ENCODE measurements at places on chromosomes 13 and 19.

- no peak for DNase-seq
Observed at GRCh38 chr13:24938966-24939365, 157.0 kb upstream of the PABPC3 start.

GRCh38 chr19:56091066-56091490 is 30.0 kb downstream of the ZNF787 start:
- no peak for DNase-seq

GRCh38 chr13:48235341-48236135 is 2.5 kb downstream of the ITM2B start:
- no peak for DNase-seq

- DNase-seq, result no peak
Observed at GRCh38 chr19:10817291-10818038, 18.5 kb downstream of the TMED1 start.

DNA sequence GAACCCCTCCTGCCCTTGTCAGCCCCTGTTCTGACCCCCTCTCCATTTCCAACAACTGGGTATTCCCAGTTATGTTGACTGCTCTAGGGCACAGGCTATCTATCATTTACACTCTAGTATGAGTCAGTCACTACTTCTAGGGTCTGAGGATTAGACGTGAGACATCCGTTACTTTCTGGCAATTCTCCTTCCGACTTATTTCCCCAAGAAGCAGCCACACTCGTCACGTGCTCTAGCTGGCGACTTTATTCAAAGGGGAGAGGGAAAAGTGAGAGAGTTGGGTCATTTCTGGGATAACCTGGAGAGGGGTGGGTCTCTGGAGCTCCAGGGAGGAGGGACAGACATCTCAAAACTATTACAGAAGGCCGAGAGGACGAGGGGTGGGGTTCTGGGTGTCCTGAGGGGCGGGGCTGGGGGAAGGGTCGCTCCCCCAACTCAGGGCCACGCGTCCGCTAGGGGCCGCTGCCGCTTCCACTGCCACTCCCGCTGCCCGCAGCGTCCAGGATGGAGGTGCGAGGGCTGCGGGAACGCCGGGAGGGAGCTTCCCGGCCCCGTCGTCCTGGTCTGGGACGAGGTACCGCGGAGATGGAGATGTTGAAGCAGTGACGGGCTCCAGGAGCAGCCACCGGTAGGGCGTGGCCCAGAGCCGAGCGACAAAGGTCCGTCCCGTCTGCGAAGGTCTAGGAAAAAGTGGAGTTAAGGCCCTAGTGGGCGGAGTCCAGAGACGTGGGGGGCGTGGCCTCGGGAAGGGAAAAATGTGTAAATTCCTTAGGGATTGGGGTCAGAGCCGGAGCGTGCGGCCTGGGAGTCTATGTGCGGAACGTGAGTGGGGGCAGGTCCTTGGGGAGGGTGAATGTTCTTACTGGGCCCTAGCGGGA is 8.9 kb downstream of the RTBDN start:
- peak; percentile 41 for DNase-seq

- DNase-seq, result no peak
Observed at GRCh38 chr19:30421571-30421970, 49.4 kb downstream of the ZNF536 start.

GRCh38 chr19:7636691-7637373 is at the start of gene STXBP2:
TSS of gene STXBP2 (plus strand) at chr19:7637110. CDS start at chr19:7637150, 40 bp downstream.
- DNase-seq, result peak; percentile 92

DNA sequence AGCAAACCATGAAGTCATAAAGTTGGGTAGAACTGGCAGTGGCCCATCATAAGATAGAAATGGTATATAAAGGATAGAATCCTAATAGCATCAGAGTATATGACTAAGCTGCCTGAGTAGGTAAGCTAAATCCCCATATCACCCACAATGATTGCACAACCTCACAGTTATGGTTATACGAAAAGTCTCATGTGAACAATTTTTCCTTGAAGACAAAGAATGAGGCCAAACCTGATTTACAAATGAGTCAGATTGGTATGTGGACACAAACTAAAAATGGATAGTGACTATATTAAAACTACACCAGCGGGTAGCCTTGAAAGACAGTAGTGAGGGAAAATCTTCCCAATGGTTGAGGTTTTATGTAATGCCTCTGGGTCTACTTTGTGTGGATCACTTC is 40.9 kb upstream of the UFM1 start:
- no peak for DNase-seq

DNA sequence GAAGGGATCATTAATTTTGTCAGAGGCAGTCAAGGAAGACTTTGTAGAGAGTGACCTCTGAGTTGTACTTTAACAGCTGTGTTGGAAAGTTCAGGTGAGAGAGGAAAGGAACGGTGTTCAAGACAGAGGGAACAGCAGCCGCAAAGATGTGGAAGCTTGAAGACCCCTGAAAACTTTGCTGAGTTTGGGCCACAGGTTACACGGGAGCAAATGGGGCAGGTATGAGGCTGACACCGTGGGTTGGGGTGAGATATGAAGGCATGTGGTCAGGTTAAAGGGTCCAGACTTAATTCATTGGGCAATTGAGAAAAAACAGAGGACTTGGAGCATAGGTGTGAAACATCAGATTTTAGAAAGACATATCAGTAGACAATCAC is 72.0 kb upstream of the SERP2 start:
- no peak for DNase-seq

DNA sequence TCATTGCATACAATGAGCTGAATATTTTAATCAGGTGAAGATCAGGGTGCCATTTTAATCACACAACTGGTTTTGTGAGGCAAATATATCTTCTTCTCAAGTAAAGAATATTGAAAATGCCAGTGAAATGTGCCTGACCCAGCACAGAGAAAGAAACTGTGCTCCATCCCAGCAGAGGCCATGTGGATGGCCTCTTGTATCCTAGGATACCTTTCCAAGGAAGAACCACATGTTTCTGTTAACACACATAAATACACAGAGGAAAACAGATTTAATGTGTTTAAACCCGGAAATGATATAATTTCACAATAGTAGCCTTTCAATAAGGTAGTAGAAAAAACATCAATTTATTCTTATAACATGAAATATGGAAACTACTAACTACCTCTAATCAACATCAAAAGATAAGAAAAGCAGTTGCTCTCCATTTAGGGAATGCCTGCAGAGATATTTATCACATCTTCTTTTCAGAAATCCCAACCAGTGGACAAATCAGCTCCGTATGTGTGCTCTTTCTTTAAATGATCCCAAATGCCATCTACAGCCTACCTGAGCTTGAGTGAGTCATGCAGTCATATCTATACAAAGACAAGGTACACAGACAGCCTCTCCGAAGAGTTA is 157.1 kb downstream of the FGF14 start:
- no peak for DNase-seq

DNA sequence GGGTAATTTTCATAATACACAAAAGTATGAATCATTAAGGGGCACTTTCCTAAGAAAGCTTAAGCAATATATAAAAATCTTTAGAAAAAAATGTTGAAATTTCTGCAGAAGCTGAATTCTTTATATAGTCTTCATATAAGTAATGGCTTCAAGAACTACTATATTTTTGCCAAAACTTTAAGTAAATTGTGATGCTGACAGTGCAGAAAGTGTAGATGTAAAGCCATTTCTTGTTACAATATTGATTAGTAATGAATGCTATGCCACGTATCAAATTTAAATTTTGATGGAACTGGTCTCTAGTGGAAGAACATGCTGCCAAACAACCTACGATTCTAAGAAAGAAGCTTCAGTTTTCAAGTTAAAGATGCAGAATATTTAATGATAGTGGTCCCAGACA is 1210.0 kb downstream of the SLITRK1 start:
- no peak for DNase-seq

DNA sequence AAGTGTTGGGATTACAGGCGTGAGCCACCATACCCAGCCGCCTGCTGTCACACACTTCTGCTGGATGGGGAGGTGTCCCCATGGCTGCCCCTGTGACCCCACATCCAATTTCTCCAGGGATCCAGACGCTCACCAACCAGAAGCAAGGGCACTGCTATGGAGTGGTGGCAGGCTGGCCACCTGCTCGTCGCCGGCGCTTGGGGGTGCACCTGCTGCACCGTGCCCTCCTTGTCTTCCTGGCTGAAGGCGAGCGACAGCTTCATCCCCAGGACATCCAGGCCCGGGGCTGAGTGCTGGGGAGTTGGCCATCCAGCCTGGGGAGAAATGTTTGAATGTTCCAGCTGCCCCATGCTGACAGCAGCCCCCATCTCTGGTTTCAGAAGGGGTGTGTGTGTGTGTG is 4.6 kb downstream of the ANKLE1 start:
- DNase-seq, result no peak

DNA sequence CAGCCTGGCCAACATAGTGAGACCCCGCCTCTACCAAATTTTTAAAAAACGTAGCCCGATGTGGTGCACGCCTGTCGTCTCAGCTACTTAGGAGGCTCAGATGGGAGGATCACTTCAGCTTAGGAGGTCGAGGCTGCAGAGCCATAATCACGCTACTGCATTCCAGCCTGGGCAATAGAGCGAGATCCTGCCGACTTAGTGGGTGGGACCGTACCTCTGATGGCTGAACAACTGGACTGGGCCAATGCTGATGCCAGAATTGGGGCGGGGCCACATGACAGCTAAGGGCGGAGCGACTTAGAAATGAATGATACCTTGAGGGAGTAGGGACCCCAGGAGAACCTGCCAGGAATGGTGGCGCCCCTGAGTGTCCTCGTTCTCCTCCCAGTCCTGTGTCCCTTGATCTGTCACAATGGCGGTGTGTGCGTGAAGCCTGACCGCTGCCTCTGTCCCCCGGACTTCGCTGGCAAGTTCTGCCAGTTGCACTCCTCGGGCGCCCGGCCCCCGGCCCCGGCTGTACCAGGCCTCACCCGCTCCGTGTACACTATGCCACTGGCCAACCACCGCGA is 3.6 kb downstream of the LTBP4 start:
- DNase-seq, result no peak

GRCh38 chr19:44692379-44692721 is 6.6 kb upstream of the CEACAM16 start:
- no peak for DNase-seq

DNA sequence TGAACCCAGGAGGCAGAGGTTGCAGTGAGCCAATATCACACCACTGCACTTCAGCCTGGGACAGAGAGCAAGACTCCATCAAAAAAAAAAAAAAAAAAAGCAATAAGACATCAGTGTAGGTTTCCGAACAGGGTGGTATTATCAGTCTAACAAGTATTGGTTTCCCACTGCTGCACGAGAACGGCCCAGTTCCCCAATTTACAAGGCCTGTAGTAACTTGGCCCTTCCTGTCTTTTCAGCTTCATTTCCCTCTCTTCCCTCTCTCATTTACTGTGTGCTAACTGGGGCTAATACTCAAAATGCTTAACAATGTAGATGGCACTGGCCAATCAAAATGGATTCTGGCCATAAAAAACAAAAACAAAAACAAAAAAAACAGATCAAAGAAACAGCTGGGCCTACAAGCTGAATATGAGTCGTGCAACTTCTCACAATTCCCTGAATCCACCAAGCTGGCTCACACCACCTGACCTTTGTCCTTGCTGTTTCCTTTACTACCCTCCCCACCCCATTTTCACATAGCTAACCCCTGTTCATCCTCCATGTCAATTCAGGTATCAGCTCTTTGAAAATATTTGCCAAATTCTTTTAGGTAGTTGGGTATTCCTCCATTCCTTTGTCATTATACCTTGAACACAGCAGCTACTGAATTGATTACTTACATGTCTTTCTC is 2.4 kb downstream of the TEX101 start:
- DNase-seq, result no peak

GRCh38 chr13:88125055-88125454 is 453.9 kb downstream of the SLITRK5 start:
- DNase-seq, result no peak

DNA sequence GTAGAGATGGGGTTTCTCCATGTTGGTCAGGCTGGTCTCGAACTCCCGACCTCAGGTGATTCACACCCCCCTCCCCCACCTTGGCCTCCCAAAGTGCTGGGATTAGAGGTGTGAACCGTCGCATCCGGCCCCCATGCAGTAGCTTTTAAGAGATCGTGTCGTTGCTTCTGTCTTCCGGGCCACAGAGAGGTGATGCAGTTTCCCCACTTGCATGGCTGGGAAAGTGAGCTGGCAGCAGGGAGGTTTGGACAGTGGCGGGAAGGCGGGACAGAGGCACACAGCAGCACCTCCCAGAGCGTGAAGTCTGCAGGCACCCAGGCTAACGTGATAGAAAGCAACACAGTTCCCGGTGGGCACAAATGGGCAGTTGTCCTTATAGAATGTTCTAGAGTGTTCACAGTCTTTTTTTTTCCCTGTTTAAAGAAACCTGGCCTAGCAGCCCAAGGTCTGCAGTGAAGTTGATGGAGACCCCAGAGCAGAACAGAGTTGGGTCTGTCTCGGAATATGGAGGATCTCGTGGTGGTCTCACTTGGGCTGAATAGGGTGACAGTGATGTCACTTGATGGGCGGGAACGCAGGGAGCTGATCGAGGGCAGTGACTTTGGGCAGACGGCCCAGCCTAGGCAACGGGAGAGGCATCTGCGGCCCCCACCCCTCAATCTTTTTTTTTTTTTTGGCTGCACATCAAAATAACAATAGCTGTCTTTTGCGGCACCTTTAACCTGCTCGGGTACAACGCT is 4.9 kb downstream of the UHRF1 start:
- no peak for DNase-seq

DNA sequence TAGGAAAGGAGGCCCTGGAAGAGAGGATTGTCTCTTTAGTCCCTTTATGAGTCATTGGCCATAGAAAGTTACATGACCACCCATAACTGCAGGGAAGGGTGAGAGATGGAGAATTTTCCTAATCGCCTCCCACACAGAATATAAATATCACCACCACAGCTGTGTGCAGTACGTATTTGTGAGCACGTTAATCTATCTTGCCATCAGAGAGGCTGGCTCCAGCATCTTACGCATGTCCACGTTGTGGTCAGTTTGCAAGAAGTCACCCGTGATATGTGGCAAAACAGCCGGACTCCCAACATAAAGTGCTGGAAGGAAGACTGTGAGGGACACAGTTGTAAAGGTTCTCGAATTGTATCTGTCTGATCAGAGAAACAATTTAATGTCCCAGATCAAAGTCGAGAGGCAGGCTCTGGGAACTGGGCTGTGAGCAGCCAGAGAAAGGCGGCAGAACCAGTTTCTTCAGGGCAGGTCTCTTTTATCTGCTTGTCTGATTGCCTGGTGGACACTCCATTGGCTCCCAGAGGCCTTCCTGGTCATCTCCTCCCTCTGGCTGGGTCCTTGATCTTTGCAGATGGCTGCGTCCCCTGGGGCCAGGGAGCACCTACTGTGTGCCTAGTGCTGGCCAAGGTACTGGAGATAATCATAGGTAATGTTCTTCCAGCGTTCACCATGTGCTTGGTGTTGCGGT is 74.9 kb downstream of the SIPA1L3 start:
- no peak for DNase-seq

- DNase-seq, result peak; percentile 44
Observed at GRCh38 chr13:114161644-114162532, 17.2 kb upstream of the CFAP97D2 start.
